ENCODE measurements at places on chromosomes 7 and 10. TPM values are rescaled to one million over a fixed set of nuclear protein-coding genes. Genes with fewer than 3 reads are reported as not detected.

GRCh38 chr10:110914431-110914830, 4.5 kb downstream of the BBIP1 start:
- no peak for DNase-seq

- peak; percentile 26 for DNase-seq
Observed at GRCh38 chr10:103578782-103579382, 85.4 kb downstream of the NEURL1 start.

GRCh38 chr7:76269895-76270294, 32.6 kb upstream of the HSPB1 start:
- no peak for DNase-seq

GRCh38 chr10:112706577-112706976, 243.5 kb upstream of the TCF7L2 start:
- DNase-seq: no peak

DNA sequence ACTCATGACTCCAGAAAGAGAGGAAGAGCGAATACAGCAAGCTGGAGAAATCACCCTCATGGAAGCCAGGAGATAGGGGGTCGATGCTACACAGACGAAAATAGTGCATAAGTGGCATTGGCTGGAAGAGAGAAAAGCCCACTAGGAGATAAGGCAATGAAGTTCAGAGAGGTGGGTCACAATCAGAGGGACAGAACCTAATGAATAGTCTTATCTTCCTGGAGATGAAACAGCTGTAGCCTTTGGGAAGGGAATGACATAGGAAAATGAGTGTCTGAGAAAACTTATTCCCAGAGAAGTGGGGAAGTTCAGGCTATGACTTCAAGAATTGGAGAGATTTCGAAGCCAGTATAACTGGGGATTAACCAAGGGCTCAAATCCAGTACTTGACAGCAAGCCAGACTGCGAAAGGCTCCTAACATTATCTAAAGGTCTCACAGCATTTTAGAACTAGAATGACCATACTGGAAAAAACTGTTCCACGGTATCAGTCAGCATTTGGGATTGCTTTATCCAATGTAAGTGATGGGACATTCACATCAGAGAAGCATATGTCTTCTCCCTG, 211.1 kb downstream of the ZNF365 start:
- no peak for DNase-seq

- DNase-seq: no peak
Observed at GRCh38 chr7:139294241-139294640, 46.9 kb upstream of the FMC1 start.

- no peak for DNase-seq
Observed at GRCh38 chr10:95459446-95460045, 101.6 kb downstream of the SORBS1 start.

ATP6V0E2 gene
- 55.7 TPM for total RNA-seq

- no peak for DNase-seq
Observed at GRCh38 chr10:46550795-46551700, 5.4 kb downstream of the GPRIN2 start.

DNA sequence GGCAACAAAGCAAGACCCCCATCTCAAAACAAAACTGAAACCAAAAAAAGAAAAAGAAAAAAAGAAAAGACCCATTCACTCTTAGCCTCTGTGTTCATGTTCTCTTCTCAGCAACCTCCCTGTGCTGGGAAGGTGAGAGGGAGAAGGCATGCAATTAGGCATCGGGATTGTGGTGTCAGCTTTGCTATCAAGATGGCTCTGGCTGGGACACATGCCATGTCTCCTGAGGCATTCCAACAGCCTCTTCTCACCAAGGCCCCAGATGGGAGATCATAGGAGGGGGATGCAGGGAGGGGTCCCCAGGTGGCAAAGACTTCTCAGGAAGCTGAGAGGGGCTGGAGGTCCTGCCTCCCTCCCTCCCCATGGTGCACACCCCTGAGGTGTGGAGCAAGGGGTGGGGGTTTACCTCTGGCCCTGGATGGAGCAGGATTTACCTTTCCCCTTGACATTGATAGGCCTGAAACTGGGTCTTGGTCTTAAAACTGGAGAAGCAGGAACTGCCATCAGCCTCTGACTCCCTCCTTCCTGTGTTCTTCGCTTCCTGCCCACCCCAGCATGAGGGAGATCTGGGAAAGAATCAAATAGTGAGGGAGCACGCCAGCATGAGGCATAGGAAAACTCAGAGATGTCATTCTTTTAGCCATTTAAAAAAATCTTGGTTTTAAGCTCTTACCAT, 96.2 kb upstream of the DUSP5 start:
- DNase-seq: no peak

GRCh38 chr7:41917-42565, 150.3 kb upstream of the FAM20C start:
- DNase-seq: no peak

DNA sequence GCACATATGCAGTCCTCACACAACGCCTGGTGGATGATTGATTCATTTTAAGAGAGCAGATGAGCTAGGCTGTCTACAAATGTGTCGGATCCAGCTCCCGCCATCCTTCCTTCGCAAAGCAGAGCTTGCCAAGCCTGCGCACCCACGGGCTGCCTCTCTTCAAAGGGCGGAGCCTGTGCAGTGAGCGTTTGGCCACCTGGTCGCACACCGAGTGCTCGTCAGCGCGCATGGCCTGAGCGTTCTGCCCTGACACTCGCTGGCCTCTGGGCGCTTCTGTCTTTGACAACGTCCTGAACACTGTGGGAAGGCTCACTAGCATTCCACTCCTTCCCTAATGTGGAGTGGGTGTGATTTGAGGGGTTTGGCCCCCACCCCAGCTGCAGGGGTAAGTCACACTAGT, 47.1 kb upstream of the TMEM72 start:
- no peak for DNase-seq

GRCh38 chr10:79487296-79488194, 24.8 kb upstream of the EIF5AL1 start:
- DNase-seq: no peak

All from kidney epithelial cell (primary cell).